Skeletal muscle cell (primary cell): ENCODE measurements at places on chromosomes 1 and 21.

DNA sequence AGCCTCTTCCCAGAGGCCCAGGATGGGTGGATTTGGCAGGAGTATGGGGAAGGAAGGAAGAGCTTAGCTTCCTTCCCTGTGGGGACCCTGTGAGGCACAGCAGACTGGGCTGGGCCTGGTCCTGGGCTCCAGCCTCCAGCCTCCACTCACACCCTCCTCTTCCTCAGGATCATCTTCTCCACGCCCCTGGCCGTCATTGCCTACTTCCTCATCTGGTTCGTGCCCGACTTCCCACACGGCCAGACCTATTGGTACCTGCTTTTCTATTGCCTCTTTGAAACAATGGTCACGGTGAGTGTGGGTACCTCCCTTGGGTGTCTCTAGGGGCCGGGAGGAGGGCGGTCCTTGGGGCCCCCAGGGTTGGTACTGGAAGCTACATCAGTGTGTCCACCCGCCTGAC, 10.1 kb downstream of the MFSD2A start:
- no peak for DNase-seq

DNA sequence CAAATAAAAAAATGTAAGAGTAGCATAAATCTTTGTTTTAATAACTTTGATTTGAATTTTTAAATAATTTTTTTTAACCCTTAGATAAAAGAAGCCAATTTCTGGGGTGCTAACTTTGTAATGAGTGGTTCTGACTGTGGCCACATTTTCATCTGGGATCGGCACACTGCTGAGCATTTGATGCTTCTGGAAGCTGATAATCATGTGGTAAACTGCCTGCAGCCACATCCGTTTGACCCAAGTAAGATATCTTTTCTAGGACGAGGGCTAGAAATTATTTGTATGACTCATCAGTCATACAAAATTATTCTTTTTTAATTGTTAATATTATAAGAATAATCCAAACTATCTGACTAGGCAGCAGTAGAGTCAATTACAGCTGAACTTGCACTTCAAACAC, 71.2 kb downstream of the GPR161 start:
- DNase-seq = no peak

DNA sequence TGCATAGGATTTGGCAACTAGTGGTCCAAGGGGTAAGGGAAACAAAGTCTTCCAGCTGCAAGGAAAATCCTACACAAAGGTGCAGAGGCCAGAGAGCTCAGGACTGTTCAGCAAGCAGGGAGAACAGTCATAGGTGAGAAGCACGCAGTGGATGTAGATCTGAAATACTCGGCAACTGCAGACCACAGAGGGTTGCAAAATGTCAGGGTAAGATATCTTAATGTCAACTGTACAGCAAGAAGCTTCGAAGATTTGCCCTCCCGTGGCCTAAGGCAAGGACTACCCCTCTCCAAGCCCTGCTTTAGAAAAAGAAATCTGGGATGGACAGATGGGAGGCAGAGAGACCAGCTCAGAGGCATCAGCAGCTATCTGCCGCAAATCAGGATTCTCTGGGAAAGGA, 153.4 kb upstream of the IRF2BP2 start:
- DNase-seq = no peak

DNA sequence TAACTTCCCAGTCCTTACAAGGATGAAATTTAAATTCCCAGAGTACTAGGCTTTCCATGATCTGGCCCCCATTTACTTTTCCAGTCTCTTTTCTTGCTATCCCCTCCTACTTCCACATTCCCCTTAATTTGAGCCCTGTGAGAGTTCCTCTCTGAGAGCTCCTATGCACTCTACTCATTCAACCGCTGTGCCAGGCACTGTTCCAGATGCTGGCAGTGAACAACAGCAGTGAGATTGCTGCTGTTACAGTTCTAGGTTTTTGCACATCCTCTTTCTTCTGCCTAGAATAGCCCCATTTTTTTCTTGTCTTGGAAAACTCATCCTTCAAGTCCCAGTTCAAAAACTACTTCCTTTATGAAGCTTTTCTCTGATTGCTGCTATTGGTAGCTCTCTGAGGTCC, 18.8 kb downstream of the ATF6 start:
- no peak for DNase-seq

- DNase-seq = no peak
These were observed 247.5 kb downstream of the PBX1 start for GRCh38 chr1:164806531-164806930.

GRCh38 chr21:46325073-46325912, 1.3 kb downstream of the PCNT start:
- DNase-seq = no peak

DNA sequence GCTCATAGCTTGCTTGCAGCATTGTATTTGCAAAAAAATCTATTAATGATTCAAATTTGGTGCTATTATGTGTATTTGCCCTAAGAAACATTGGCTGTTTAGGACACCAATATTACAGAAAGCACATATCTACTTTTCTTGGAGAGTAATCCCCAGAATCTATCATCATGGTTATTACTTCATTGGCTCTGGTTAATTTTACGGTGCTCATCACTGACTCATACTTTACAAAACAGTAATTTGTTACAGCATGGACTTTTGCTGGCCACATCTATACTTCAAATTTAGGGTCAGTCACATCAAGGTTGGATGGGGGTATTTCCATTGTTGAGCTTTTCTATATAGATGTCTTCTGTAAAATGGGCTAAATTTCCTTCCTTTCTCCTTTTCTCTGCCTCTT, 45.7 kb downstream of the SH3GLB1 start:
- no peak for DNase-seq
